Thyroid gland (tissue), 4 donors: ENCODE measurements at places on chromosomes 16 and 17. TPM values are rescaled to one million over a fixed set of nuclear protein-coding genes. Genes with fewer than 3 reads are reported as not detected.

DNA sequence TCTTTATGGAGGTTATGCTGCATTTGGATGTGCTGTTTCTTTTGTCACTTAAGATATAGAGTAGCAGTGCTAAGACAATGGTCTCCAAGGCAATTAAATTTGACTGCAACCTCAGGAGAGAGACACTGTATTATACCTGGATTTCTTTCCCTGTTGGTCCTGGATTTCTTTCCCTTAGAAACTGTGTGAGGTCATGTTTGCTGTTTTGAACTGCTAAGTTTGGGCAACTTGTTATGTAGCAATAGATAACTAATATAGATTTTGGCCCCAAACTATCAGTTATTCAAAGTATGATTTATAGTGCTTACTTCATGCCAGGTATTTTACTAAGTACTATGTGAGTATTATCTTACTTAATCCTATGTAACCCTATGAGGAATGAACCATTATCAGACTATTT, 458.4 kb downstream of the HS3ST3B1 start:
- no peak for DNase-seq

GRCh38 chr16:30746638-30747175, 1.5 kb upstream of the PHKG2 start:
- DNase-seq: no peak

DNA sequence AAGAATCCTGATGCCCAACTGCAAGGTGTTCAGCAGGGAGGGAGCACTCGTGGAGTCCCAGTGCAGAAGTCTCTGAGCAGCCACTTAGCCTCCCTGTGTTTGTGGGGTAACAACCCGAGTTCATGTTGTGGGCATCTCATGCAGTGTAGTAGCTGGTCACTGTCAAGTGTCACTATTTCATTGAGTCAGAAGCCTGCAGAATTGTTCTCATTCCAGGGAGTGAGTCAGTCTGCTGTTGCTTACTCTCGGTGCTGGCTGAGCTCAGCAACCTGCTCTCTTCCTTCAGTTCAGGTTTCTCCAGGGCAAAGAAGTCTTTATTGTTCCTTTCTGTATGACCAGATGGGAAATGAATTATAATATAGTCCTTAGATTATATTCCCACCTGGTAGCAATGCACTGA, 24.1 kb downstream of the HMOX2 start:
- no peak for DNase-seq

DNA sequence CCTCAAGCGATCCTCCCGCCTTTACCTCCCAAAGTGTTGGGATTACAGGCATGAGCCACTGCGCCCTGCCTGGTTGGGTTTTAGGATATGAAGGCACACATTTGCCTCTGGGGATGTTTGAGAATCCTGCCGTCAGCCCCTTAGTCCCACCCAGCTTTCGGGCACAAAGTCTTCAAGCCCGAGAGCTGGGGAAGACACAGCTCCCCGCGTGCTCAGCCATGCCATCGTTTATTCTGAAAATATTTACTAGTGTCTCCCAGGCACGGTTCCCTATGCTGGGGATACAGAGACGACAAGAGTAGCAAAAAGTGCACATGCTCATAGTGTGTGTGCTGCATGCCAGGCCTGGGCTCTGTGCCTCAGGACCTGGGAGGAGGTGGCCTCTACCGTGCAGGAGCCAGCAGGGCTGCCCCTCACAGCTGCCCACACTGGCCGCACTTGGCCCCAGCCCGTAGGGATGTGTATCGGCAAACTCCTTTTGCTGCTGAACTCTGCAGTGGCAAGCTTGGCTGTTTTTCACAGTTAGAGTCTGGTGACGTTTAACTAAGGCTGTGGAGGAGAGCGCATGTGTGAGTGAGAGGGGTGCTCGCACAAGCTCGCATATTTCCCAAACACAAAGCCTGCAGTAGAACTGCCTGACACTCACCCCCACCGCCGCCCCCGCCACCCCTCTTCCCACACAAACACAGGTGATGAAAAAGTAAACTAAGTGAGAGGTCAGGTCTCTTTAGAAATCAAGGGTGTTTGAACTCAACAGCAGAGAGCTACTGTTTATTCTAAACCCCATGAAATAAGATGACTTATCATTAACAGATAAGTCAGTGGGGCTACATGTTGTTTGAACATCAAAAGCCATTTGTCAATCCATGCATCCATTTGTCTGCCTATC, 266.4 kb downstream of the MRTFB start:
- peak; percentile 64 for DNase-seq

DNA sequence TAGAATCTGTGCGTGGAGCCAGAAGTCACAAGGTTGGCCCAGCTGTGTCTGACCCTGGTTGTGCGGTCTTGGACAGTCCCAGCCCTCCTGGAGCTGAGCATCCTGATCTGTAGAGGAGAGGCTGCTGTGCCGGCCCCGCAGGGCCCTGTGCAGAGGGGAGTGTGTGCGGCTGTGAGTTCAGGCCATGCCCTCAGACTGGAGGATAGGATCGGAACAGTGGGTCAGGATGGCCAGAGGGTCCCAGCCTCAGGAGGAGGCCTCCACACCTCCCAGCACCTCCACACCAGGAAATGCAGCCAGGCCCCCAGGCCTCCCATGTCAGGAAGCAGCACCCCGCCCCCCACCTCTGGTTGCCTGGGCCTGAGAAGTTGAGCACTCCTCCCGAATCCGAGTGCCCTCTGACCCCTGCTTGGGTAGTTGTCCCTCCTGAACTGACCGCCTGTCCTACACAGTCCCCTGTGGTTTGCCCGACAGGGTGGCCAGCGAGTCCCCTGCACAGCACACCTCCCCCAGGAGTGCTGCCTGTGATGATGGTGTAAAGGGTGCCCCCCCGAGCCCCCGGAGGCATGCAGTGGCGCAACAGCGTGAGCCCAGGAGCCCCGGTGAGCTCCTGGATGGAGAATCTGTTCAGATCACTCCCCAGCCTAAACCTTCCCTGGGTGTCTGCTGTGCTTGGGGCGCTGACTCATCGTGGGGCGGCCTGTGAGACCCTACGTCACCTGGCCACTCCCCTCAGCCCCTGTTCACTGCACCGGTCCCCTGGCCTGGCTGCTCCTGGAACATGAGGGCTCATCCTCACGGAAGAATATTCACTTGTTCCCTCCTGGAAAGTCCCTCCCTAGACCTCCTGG, 285.2 kb downstream of the SEC14L1 start:
- peak; percentile 48 for DNase-seq

DNA sequence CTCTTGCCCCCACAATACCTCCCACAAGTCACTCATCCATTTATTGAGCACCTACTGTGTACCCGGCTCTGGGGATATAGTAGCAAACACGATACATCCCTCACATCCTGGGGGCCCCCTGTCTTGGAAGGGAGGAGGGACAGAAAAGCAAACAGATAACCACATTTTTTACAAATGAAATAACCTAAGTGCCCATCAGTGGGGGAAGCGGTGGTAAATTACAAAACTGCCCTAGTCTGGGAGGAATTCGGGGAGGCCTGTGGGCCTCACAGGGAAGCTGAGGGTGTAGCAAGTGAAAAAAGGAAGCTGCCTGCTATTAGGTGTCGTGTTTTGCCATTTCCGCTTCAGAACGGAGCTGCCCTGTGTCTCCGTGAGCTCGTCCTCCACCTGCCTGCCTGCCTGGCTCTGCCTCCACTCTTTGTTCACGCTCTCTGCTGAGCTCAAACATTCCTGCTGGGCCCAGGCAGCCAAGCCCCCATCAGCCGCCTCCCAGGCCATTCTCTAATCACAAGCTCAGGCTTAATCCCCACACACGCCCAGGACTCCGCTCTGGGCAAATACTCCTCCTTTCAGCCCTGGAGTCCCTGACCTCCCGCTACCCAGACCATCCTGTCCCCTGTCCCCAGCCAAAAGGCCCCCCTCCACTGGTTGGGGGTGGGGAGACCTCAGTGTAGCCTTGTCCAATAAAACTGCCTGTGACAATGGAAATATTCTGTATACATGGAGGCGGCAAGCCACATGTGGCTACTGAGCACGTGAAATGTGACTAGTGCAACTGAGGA, 10.2 kb upstream of the SEC14L5 start:
- DNase-seq: no peak

Gene STXBP4
- 57.0 TPM for total RNA-seq
